ENCODE measurements at places on chromosomes 3 and 15. TPM values are rescaled to one million over a fixed set of nuclear protein-coding genes. Genes with fewer than 3 reads are reported as not detected.

Gene ADGRG7
- total RNA-seq: not detected

Gene GOLGA6L10
- total RNA-seq: 0.07 TPM

DNA sequence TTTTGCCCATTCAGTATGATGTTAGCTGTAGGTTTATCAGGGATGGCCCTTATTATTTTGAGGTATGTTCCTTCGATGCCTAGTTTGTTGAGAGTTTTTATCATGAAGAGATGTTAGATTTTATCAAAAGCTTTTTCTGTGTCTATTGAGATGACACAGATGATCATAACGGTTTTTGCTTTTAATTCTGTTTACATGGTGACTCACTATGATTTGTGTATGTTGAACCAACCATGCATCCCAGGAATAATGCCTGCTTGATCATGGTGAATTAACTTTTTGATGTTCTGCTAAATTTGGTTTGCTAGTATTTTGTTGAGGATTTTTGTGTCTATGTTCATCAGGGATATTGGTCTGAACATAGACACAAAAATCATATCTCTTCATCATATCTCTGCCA is 8.3 kb downstream of the GPR156 start:
- DNase-seq: no peak

Gene RRP9
- 8.2 TPM for total RNA-seq

Gene C3orf80
- 0.15 TPM for total RNA-seq

Gene DHFR2
- total RNA-seq: 3.5 TPM

Gene NRROS
- total RNA-seq: 2.3 TPM

- DNase-seq: no peak
Measured at GRCh38 chr15:62950462-62950931, 92.0 kb upstream of the TPM1 start.

Gene C3orf52
- total RNA-seq: 1.7 TPM

- no peak for DNase-seq
Measured at GRCh38 chr15:86877171-86877631, 797.5 kb downstream of the AGBL1 start.

DNA sequence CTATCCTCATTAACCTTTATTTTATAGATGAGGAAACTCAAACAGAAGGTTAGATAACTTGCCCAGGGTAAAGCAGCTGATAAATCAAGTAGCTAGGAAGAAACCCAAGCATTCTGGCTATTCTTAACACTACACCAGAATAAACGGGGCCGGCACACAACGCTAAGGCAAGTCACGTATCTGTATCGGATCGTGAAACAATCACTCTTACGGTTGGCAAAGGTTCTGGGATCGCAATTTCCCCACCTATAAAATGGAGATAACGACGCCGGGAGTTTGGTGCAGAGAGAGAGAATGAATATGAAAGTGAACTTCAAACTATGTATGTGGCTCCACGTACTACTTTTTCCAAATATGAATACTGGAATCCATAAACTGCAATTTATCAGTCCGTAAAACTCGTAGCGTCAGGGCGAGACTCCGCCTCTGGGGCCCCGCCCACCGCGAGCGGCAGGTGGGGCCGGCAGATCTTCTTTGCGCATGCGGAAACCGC is 252 bp upstream of the ARMC8 start:
- peak; percentile 96 for DNase-seq

- DNase-seq: no peak
Measured at GRCh38 chr3:168112894-168113293, 17.2 kb upstream of the GOLIM4 start.

Gene ACTC1
- total RNA-seq: 14,086 TPM

- DNase-seq: no peak
Measured at GRCh38 chr3:119257654-119258410, 17.2 kb upstream of the B4GALT4 start.

DNA sequence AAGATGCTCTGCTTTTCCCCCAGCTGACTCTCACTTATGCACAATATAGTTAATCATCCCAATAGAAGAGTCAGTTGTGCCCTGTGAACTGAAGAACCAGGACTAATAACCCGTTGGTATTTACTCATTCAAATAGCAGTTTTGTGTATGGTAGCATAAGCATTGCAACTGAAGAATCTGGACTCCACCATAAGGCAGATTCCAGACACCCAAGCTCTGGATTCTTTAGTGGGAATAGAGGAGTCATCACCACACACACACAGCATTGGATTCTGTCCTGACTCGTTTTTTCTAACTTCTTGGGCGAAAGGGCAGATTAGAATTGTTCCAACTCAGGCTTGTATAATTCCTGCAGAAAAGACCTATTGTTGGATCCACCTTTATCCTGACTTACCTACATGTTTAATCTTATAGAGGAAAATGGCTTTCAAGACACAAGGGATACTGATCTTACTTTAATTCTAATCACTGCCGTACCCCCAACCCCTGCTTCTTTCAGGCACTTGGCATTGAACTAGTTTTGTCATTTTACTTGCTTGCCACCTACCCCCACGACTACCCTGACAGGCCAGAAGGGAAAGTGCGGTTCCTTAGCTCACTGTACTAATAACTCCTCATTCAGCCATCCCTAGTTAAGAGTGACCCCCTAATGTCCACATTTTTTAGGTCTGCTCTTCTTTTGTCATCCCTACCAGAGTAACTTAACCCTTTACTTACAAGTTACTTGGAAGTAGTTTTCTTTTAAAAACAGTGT is 42.3 kb downstream of the NKIRAS1 start:
- DNase-seq: no peak

GRCh38 chr15:53950572-53950971 is 27.7 kb upstream of the UNC13C start:
- DNase-seq: no peak

DNA sequence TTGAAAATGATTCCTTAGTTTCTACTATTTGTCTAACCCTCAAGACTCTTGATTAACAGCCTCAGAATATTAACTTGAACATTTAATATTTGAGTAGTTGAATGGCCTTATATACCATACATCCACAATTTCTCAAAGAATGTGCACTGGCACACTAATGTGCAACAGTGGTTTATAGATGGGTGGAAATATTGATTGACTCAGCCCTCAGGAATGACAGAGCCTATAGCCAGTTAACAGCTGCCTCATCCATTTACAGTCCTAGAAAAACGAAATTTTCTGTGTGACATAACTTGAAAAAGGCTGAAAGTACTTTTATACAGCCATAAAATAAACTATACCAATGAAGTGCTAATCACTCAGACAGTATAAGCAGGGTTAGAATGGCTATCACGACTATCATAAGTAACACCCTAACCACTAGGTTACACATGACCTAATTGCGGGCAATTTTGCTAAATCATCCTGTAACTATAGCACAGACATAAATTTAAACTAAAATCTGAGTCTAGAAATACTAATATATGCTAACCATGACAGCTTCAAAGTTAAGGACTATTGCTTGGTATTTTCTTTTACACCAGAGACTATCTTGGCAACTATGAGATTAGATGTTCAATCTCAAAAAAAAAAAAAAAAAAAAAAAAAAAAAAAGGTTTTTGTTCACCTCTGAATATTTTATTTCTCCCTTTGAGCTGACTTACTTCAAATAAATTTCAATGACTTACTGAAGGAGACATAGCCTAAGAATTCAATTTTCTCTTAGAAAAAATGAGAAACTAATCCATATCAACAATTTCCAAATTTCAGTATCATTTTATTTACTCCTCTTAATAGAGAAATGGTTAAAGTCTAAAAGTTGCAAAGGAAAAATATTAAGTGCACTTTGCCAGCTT is 9.3 kb downstream of the SECISBP2L start:
- DNase-seq: no peak

GRCh38 chr3:172106989-172107388 is 67.6 kb downstream of the FNDC3B start:
- DNase-seq: no peak

GRCh38 chr3:194034346-194035336 is 101.3 kb upstream of the HES1 start:
- DNase-seq: no peak

- DNase-seq: no peak
Measured at GRCh38 chr3:3699816-3700633, 99.2 kb upstream of the LRRN1 start.

DNA sequence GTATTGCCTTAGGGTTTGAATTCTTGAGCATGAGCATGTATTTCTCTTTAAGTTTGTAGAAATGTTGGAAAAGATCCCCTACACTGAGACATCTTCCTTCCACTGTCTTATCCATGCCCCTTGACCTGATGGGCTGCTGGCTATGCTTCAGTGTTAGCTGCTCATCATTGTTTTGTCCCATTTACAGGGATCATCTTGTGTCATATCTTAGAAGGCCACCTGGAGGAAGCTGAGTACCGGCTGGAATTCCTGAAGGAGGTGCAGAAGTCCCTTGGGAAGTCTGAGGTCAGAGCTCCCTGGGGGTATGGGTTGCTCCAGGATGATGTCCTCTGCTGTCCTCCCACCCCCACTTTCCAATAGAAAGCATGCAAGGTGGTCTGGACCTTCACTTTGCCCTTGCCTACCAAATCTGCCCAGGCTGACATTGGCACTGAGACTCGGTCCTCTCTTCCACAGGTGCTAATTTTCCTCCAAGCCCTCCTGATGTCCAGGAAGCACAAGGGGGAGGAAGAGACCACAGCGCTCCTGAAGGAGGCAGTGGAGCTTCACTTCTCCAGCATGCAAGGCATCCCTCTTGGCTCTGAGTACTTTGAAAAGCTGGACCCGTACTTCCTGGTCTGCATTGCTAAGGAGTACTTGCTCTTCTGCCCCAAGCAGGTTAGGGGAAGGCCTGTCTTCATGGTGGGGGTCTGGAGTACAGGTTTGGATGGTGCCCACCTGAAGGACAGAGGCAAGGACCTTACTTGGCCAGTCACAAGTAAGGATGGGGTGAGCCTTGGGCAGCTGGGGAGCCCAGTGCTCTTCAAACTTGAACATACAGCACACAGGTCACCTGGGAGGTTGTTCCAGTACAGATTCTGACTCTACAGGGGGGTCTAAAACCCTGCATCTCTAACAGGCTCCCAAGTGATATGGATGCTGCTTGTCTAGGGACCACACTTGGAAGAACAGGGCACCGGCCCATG is 17.7 kb downstream of the TTC21A start:
- DNase-seq: no peak

Gene PARL
- total RNA-seq: 58.0 TPM

Gene ZNF770
- total RNA-seq: 57.1 TPM

- no peak for DNase-seq
Measured at GRCh38 chr3:112389961-112390360, 57.0 kb downstream of the CD200 start.

DNA sequence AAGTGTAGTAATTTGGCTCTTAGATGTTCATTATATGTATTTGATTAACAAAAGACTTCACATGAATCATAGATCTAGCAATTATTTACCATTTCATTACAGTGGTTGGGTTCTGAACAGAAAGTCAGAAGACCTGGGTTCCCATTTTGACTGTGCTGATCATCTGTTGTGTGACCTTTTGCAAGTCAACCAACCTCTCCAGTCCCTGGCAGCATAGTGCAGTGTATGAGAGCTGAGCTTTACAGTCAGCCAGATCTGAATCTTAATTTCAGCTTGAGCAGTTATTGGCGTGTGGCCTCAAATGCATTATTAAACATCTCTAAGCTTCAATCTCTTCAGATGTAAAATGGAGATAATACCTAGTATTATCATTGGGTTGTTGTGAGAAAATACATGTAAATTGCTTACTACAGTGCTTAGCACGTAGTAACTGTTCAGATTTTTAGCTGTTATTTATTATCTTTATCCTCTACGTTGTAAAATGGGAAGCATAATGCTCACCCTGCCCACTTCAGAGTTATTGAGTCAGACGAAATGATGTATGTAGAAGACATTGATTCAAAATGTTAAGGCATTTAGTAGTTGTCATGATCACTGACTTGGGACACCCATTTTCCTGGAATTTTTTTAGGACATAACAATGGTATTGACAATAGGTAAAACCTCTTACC is 104.0 kb downstream of the KLHL25 start:
- DNase-seq: no peak

GRCh38 chr3:50743643-50744042 is 68.9 kb downstream of the DOCK3 start:
- DNase-seq: no peak

DNA sequence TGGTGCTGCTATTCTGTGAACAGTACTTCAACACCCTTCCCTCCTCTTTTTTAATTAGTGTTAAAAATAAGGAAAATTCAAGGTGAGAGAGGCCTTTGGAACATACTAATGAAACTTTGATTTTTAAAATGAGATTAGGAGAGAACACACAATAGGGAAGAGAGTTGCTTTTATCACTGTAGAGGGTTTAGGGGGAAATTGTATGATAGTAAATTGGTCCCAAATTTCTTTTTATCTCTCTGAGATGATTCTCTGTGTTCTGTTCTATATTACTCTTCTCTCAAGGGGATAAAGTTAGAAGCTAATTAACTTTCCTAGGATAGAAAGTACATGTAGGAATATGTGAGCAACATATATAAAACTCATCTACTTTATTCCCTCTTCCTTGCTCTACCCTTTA is 40.8 kb downstream of the ZFAND6 start:
- no peak for DNase-seq

Gene GORASP1
- total RNA-seq: 50.6 TPM

DNA sequence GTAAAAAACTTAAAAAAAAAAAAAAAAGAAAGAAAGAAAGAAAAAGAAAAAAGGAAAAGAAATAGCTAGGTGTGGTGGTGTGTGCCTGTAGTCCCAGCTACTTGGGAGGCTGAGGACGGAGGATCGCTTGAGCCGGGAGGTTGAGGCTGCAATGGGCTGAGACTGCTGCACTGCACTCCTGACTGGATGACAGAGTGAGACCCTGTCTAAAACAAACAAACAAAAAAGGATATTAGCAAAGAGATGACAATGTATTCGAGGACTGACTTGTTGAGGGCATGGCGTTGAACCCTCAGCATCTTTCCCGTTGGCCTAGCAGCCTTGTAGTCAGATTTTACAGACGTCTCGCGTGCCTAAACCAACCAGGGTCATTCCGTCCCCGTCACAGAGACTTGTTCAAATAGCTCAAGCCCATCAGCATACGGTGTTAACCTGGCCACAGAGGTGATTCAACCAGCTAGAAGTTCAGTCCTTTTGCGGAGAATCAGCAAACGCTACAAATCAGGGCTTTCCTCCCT is 528 bp upstream of the NIT2 start:
- DNase-seq: no peak

Gene CHL1
- 19.0 TPM for total RNA-seq

DNA sequence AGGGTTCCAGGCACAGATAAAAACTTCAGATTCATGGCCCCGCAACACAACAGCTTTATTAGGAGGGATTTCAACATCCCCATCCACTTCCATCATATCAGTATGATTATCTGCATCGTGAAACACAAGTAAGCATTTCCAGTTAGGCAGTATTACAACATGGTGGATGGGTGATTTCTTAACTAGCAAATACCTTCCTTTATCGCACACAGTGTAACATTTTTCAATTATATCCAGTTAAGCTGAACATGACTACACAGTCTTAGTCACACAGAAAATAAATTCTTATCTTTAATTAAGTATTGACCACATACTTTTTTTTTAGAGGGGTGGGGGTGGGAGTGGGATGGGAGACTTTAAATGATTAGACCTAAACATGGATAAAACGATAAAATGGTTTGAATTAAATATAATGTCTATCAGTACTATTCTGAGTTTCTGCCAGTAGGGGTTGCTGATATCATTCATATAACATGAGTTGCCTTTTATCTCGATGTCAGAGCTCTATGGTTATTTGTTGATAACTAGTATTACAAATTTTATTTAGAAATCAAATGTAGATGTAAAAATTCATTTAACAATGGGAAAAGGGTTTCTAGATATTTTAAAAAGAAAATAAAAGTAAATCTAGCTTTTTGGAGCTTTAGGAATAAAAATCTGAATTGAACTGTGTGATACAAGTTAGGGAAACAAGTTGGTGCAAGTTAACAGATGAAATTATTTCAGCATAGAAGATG is 146.6 kb downstream of the TBL1XR1 start:
- no peak for DNase-seq

GRCh38 chr15:78263351-78263781 is 996 bp upstream of the DNAJA4 start:
- DNase-seq: no peak

- no peak for DNase-seq
Measured at GRCh38 chr3:161559177-161559998, 62.8 kb downstream of the OTOL1 start.

All from left ventricle myocardium superior (tissue), 1 donor.